ENCODE measurements at places on chromosomes 6 and 20.
A peak's percentile ranks its signal among the peaks of the same experiment; 100 is the strongest.

- peaks cover 1% of the 10 kb centered on the region for H3K4me1 ChIP-seq
- no peak overlapping the region for H3K4me3 ChIP-seq
- H3K36me3 ChIP-seq: peaks cover 1% of the 10 kb centered on the region
- no peaks in the 10 kb centered on the region for H3K27me3 ChIP-seq
Measured at GRCh38 chr20:17643531-17644188, 38.4 kb downstream of the RRBP1 start.

DNA sequence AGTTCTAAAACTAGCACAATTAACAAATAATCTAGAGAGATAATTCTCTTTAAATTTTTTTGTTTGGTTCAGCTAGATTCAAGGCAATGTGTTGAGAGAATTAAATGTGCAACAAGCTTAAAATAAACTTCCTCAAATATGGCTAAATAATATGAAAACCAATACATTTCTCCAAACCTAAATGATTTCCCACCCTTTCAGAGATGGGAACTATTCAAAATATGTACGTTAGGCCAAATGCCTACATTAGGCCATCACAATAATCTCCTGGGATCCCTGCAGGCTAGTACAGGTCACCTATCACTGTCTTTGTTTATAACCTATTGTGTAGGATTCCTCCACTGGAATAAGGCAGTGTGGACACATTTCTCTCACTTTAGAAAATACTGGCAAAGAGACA lies 1.7 kb downstream of the FAXC start:
- no peak for DNase-seq
- H3K4me3 ChIP-seq: no peak overlapping the region
- no peak overlapping the region for H3K27ac ChIP-seq

DNA sequence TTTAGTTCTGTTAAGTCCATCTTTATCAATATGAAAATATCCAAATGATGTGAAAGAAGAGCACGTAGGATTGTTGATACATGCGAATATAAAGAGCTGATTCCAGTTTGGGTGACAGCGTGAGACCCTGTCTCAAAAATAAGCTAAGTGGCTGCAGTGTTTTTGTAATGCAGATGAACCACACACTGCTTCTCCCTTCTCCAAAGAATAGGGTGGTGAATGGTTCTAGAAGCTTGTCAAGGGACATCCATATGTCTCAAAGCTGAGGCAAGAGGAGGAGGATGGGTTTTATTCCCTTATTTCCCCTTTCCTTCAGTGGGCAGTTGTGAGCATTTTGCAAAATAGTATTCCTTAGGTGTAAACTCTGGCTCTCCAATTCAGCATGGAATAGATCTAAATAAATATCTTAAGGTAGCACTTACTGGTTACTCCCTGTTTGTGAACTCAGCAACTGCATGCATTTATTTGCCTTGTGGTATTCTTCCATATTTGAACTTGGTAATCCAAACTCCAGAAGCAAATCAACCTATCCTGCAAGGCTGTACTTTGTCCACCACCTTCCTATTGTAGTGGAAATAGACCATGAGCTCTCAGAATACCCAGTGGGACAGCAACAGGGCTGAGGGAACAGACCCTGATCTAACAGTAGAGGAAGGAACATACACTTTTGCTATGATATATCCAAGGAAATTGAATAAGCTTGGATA lies 38.0 kb downstream of the XRN2 start:
- H3K36me3 ChIP-seq: peaks cover 56% of the 10 kb centered on the region
- no peaks in the 10 kb centered on the region for H3K4me1 ChIP-seq
- H3K4me3 ChIP-seq: no peak overlapping the region
- DNase-seq: no peak
- no peaks in the 10 kb centered on the region for H3K27me3 ChIP-seq
- no peak overlapping the region for H3K27ac ChIP-seq

DNA sequence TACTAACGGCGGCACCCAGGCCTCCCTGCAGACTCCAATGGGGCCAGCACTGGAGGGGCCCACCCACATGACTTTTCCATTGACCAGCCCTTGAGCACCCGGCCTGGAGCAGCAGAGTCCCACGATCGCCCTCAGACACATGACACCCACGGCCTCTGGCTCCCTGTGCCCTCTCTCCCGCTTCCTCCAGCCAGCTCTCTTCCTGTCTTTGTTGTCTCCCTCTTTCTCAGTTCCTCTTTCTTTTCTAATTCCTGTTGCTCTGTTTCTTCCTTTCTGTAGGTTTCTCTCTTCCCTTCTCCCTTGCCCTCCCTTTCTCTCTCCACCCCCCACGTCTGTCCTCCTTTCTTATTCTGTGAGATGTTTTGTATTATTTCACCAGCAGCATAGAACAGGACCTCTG lies 26.1 kb upstream of the FANCE start:
- H3K27me3 ChIP-seq: no peaks in the 10 kb centered on the region
- peaks cover 47% of the 10 kb centered on the region for H3K36me3 ChIP-seq
- no peak for DNase-seq
- peak overlapping the region; percentile 15 for H3K27ac ChIP-seq
- peaks cover 9% of the 10 kb centered on the region for H3K4me1 ChIP-seq

- no peak for DNase-seq
- H3K36me3 ChIP-seq: no peaks in the 10 kb centered on the region
- H3K27ac ChIP-seq: no peak overlapping the region
- no peak overlapping the region for H3K4me3 ChIP-seq
- no peaks in the 10 kb centered on the region for H3K27me3 ChIP-seq
- H3K4me1 ChIP-seq: no peaks in the 10 kb centered on the region
Measured at GRCh38 chr6:24477070-24477469, 12.3 kb downstream of the GPLD1 start.

DNA sequence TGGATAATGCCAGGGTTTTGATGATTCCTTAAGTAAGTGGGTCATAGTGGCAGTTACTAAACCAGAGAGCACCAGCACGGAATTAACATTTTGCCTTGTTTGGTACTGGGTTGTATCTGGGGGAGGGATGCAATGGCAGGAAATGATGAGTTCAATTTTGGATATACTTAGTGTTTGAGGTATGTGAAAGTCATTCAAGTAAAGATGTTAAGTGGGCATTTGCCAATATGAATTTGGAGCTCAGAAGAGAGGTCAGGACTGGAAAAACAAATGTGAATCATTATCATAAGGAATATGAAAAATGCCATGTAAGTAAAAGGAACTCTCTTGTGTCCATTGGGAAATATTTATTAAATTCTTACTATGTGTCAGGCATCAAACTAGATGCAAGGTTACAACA lies 6.2 kb downstream of the PXT1 start:
- no peak overlapping the region for H3K4me3 ChIP-seq
- peaks cover 26% of the 10 kb centered on the region for H3K27me3 ChIP-seq
- no peak overlapping the region for H3K27ac ChIP-seq
- H3K36me3 ChIP-seq: no peaks in the 10 kb centered on the region
- no peak for DNase-seq
- H3K4me1 ChIP-seq: peaks cover 7% of the 10 kb centered on the region

GRCh38 chr6:161353208-161353613 lies 79.3 kb upstream of the AGPAT4 start:
- H3K27ac ChIP-seq: no peak overlapping the region
- H3K4me1 ChIP-seq: peaks cover 8% of the 10 kb centered on the region
- no peaks in the 10 kb centered on the region for H3K36me3 ChIP-seq
- H3K27me3 ChIP-seq: no peaks in the 10 kb centered on the region

DNA sequence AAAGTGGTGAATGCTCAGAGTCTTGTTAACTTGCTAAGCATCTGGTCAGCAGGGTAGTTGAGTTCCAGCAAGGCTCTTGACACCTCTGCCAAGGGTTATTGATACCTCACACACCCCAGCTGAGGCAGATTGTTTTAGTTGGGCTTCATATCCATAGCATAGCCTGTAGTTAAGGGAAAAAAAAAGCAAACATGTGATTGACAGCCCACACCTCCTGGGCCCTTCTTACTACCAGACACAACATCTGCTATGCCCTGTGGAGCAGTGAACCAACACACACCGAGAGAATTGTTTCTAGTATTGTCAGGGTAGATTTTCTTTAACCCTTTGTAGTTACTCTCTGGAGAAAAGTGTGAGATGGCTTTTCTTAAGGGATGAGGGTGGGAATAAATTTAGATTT lies 697.0 kb upstream of the POU3F2 start:
- DNase-seq: no peak
- no peak overlapping the region for H3K4me3 ChIP-seq
- no peaks in the 10 kb centered on the region for H3K4me1 ChIP-seq
- H3K27ac ChIP-seq: no peak overlapping the region

DNA sequence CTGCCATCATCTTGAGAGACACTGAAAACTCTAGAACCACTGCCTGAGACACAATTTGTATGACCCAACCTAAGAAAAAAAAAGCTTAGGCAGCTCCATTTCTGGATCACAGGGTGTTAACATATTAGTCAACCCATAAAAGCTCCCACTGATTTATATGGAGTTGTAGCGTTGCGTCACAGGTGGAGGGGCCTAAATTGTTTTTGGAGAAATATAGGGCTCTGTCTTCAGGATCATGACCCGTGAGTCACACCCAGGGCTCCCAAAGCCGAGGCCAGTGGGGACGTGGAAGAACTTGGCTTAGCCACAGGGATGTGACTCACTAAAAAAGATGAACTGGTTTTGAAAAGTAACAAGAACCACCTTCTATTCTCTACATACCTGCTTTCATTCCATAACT lies 116.5 kb upstream of the BMP2 start:
- H3K36me3 ChIP-seq: no peaks in the 10 kb centered on the region
- no peaks in the 10 kb centered on the region for H3K4me1 ChIP-seq
- no peaks in the 10 kb centered on the region for H3K27me3 ChIP-seq
- no peak overlapping the region for H3K4me3 ChIP-seq
- no peak overlapping the region for H3K27ac ChIP-seq
- DNase-seq: no peak

DNA sequence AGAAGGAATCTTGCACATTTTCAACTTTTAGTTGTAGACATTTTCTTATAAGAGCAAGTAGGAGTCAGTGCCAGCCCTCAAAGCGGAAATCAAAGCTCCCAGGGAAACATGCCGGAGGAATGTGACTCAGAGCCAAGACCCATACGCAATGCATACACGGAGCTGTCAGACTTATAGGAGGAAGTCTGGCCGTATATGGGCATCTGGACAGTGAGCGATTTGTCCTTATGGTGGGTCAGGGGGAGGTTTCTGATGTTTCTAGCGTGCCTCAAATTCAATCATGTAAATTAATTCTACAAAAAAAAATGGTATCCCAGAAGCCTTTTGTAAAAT lies 3.6 kb upstream of the CCN2 start:
- H3K36me3 ChIP-seq: no peaks in the 10 kb centered on the region
- peaks cover 9% of the 10 kb centered on the region for H3K4me1 ChIP-seq
- no peak for DNase-seq
- H3K27me3 ChIP-seq: peaks cover 40% of the 10 kb centered on the region

GRCh38 chr6:43909474-43910148 lies 139.6 kb downstream of the VEGFA start:
- peaks cover 24% of the 10 kb centered on the region for H3K27me3 ChIP-seq
- no peaks in the 10 kb centered on the region for H3K4me1 ChIP-seq
- no peak overlapping the region for H3K27ac ChIP-seq
- no peak for DNase-seq
- H3K4me3 ChIP-seq: no peak overlapping the region

- H3K27ac ChIP-seq: no peak overlapping the region
- no peak for DNase-seq
- no peak overlapping the region for H3K4me3 ChIP-seq
Measured at GRCh38 chr6:20286968-20287565, 74.8 kb upstream of the MBOAT1 start.

DNA sequence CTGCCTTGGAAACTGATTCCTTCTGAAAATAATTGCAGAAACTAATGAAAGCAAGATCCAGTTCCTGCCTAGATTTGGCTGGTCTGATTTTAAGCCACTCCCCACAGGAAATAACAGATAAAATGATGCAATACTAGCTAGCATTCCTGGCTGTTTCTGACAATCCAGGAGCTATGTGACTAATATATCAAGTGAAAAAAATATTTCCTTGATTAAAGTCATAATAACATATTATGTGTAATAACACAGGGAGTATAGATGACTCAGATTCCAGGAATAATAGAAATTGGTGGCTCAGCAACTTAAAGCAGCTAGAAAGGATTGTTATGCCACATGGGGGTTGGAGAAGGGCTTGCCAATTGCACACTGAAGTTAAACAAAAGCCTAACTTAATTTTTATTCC lies 182.7 kb upstream of the SALL4 start:
- no peak overlapping the region for H3K27ac ChIP-seq
- no peak overlapping the region for H3K4me3 ChIP-seq
- H3K36me3 ChIP-seq: no peaks in the 10 kb centered on the region
- no peak for DNase-seq
- no peaks in the 10 kb centered on the region for H3K27me3 ChIP-seq

DNA sequence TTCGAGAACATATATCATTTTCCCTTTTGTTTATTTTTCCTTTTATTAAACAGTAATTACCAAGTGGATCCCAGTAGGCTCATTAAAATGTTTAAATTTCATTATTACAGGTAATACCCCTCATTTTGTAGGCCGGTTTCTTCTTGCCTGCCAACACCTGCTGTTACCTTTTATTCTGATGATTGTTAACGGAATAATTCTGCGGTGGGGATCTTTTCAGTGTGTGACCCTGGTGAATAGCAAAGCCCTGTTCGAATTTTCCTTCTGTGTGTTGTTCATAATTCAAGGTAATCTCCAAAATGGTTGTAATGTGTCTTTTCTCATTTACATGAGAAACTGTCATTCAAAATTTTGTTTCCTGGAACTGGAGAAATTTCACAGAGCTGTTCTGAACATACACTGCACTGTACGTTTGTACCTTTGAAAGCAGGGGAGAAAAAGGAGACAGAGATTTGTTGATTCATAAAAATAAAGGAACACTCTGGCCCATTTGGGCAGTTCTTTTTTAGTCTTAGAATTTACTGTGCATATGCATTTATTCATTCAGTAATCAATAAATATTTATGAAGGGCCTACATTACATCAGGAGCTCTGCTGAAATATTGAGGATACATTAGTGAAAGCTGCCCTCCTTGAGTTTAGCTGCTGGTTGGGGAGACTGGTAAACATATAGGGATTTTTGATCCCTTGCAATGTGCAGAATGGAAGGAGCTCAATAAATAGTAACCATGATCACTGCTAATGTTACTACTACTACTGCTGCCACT lies 502.0 kb downstream of the QKI start:
- H3K4me1 ChIP-seq: no peaks in the 10 kb centered on the region
- no peak for DNase-seq
- H3K27ac ChIP-seq: no peak overlapping the region
- H3K4me3 ChIP-seq: no peak overlapping the region

DNA sequence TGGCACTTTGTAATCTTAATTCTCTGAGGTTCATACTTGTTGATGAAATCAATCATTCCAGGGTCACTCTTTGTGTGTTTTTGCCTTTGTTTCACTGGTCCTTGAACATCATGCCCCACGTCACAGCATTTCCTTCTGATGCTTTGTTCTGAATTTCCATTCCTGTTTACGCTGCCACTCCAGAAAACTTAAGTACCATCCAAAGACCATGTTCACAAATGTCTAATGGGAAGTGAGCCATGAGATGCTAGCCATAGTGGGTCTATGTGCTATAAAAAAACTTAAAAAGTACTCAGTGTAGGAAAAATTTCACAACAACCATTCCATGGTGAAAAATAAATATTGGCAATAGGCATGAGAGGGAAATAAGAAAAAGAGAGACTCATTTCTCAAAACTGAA lies 232.0 kb downstream of the IBTK start:
- no peaks in the 10 kb centered on the region for H3K27me3 ChIP-seq
- H3K4me1 ChIP-seq: no peaks in the 10 kb centered on the region
- H3K36me3 ChIP-seq: no peaks in the 10 kb centered on the region
- no peak overlapping the region for H3K4me3 ChIP-seq
- DNase-seq: no peak

GRCh38 chr6:20712011-20712410 lies 177.8 kb downstream of the CDKAL1 start:
- no peaks in the 10 kb centered on the region for H3K36me3 ChIP-seq
- H3K4me3 ChIP-seq: no peak overlapping the region
- H3K27ac ChIP-seq: no peak overlapping the region
- no peak for DNase-seq
- H3K4me1 ChIP-seq: peaks cover 8% of the 10 kb centered on the region

All from activated naive CD4-positive, alpha-beta T cell treated with anti-CD3 and anti-CD28 coated beads, Interleukin-2, amount 10 ng/mL, durations not matched to agents 7 days and 5 days (primary cell).